ENCODE measurements at places on chromosomes 13 and 19. TPM values are rescaled to one million over a fixed set of nuclear protein-coding genes. Genes with fewer than 3 reads are reported as not detected.

DNA sequence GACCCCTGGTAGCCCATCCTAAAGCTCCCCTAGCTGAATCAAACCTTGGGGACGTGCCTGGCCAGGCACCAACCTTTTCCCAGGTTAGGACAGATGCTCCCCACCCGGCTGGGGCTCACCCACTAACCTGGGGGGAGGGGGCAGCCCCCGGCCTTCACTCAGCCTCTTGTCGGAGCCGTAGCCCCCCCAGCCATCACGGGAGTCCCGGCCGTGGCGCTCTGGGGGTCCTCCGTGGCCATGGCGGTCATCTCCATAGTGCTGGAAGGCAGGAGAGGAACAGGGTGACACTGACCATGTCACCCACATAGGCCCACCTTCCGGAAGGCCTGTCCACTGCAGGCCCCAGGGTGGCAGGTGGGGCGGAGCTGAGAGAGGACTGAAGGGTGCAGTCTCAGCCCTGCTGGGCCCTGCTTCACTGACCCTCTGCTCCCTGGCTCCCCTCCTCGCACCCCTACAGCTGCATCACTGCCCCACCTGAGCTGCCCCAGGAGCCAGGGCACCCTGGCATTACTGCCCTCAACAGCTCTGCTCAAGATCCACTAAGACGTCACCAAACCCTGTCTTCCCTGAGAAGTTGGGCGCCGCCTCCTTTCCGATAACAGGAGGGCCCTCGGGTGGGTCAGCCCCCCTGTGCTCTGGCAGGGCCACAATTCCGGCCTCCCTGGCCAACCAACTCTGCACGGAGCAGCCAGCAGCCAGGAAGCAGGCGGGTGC, 22.6 kb upstream of the TINCR start:
- no peak for DNase-seq

GRCh38 chr13:113465300-113465699, 12.0 kb upstream of the ADPRHL1 start:
- no peak for DNase-seq

DNA sequence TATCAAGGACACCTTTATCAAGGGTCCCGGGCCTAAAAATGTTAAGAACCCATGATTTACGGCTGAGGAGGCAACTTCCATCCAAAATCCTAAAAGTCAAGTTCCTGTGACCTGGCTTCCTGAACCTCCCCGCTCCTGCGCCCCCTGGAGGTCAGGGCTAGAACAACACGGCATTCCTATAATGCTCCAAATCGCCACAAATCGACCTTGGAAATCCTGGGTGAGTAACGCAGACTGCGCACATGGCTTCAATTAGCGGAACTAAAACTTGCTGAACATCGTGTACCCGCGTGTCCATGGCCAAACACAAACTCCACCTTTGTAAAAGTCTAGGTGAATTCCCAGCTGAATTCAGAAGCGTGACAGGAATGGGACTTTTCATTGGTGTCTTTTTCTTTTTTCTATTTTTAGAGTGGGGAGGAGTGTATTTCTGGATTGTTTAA, 4.3 kb upstream of the C5AR1 start:
- DNase-seq = peak; percentile 33

DNA sequence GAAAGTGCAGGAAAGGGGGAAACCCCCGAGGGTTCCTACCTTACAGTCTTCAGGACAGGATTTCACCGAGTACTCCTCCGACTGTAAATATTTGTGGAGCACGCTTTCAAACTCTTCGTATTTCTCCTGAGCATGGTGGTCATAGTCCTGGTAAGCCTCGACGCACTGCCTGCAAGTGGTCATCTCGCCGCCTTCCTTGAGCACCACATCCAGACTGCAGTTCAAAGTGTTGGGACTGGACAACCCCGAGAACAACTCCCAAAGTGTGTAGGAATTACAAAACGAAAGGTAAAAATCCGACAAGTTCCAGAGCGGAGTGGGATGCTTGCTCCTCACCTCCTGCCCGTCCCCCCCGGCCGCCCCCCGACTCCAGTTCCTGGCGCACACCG, 349.7 kb downstream of the LIG4 start:
- peak; percentile 1 for DNase-seq

The KIR2DL3 gene
- 1.7 TPM for total RNA-seq

Measured in umbilical cord (tissue), 2 donors.